ENCODE measurements at places on chromosomes 2 and 18.

DNA sequence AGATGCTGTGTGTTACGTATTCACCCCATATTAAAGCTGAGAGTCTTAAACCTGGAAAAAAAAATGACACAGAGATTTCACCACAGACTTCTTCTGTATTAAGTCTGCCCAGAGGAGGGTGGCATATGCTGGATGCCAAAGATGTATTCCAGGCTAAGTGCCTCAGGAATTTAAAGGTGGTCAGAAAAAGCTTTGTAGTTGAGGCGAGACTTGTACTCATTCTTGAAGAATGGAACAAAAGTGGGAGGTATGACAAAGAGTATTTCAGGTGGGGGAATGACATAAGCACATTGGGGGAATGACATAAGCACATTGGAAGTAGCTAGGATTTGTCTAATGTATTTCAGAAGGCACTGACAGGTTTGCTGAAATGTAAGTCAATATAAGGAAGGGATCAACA is 98.6 kb downstream of the BABAM2 start:
- no peak for DNase-seq

DNA sequence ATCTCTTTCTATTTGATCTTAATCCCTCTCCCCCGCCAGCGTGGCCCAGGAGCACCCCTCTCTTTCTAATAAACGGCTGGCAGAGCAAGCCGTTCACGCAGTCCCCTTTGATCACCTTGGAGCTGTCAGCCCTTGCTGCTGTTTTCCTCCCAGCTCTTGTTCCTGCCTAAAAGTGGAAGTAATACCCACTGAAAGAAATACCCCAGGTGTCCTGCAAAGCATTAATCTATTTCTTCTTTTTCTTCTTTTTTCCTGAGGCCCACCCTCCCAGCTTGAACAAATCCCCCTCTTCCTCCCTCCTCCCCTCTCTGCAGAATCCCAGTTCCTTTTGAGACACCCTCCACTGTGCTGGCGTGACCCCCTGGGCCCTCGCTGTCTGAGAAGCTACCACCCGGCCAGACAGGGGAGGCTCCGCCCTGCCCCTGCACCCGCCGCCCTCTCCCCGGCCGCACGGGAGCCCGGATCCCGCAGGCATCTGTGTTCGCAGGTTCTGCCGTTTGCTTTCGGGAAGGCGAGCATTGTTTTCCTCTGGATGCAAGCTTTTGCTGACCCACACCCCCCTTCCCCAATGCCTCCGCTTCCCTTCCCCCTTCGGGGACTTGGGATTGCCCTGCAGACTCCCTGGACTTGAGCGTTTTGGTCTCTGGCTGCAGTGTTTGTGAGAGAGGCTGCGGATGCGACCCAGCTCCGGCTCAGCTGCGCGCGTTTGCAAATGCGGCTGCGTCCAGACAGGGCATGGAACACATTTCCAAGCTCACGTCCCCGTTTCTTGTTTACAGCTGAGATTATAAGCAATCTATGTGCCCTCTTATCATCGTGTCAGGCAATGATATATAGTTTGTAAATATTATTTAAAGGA is 631.5 kb downstream of the NYAP2 start:
- DNase-seq = no peak

DNA sequence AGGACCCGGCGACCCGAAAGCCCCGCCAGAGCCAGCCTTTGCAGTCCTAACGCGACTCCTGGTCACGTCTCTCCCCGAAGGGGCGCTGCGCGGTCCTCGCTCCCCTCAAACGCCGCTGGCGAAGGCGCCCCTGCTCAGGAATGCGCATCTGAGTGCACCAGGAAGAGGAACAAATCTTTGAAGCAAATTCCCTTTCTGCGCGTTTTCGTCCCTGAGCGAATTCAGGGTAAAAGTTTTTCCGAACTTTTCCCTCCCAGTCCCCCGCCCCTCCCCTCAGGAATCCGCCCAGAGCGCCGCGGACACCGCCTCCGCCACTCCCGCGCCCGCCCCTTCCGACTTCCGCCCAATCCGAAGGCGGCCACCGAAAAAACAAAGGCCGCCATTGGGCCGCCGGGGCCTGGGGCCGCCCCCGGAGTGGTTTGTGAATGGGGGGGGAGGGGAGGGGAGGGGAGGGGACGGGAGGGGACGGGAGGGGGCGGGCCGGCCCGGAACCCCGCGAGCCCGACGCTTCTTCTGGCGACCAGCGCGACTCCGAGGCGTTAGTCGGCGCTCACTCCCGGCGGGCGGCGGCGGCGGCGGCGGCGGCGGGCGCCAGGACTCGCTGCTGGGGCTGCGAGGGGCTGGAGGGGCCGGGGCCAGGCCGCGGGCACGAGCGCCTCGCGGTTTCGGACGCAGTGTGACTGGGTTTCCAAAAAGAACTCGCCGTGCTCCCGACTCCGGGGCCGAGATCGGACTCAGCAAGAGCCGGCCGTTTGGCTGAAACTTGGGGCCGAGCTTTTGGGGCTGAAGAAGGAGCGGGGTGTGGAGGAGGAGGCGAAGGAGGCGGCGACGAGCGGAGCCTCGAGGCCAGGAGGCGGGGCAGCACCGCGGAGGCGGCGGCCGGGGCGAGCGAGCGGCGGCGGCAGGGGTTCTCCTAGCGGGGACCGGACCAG is at the start of gene FZD7:
Gene FZD7, plus strand, starts transcription at position 539 of the 932 bp plus-strand sequence. CDS start 793 bp downstream, outside the sequence.
- peak; percentile 68 for DNase-seq

GRCh38 chr2:212893216-212893615 is 258.2 kb downstream of the IKZF2 start:
- no peak for DNase-seq

- DNase-seq = no peak
Measured at GRCh38 chr2:232512602-232513001, 7.6 kb upstream of the PRSS56 start.

- DNase-seq = no peak
Measured at GRCh38 chr18:42525905-42526304, 570.9 kb downstream of the PIK3C3 start.

- no peak for DNase-seq
Measured at GRCh38 chr2:54497763-54498680, 41.9 kb downstream of the SPTBN1 start.

- no peak for DNase-seq
Measured at GRCh38 chr2:68371581-68371980, 6.5 kb downstream of the PLEK start.

DNA sequence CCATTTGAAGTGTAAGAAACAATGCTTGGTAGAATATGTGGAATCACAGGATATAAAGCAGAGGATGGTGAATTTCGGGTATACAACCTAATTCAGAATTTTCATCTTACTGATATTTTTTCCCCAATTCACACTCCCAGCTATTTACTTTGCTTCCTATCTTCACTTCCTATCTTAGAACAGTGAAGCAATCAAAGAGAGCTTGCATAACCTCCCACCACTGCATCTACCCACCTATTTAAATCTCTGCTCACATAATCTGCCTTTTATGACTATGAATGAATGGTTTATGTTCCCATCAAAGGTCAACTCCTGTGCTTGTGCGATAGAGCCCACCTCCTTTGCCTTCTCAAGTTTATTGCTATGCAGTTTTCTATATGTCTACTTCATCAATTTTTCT is 3.3 kb downstream of the RMDN2 start:
- DNase-seq = no peak

- DNase-seq = no peak
Measured at GRCh38 chr18:32803568-32803967, 30.7 kb upstream of the KLHL14 start.

DNA sequence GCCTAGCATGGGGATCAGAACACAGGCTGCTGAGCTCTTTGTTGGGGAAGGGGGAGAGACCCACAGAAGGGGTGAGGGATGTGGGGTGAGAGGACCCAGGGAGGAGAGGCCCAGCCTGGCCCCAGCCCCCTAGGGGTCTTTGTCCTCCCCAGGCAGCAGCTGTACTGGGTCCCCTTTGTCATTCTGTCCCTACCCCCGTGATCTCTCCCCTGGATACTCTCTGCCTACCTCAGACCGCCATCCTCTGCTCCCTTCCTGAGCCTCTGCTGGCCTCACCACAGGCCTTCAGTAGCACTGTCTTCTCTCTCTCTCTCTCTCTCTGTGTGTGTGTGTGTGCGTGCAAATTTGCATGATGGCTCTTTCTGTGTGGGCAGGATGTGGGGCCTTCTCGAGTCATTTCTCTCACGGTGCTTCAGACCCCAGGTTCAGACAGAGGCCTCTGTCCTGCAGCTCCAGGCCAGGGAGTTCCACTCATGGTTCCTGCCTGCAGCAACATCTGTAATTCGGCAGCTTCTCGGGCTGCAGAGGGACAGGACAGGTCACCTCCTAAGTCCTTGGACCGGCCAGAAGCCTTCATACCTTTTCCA is 1.4 kb downstream of the PSD4 start:
- no peak for DNase-seq

GRCh38 chr2:70570041-70570661 is 16.5 kb upstream of the TGFA start:
- no peak for DNase-seq

DNA sequence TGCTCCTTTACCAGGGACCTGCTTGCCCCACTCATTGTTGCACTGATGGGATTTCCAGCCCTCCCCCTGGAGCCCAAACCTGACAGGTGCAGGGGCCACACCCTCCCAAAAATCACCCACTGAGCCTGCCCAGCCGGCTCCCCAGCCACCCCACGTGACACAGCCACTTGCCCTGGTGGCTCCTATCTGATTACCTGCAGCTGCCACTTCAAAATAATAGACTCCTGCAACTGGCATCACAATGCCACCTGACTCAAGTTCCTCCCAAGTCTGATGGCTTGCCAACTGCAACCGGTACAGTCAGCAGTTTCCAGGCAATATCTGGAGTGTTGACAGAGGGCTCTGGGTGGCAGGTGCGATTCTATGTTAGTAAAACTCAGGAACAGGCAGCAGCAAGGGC is 66.2 kb downstream of the CRACDL start:
- no peak for DNase-seq

DNA sequence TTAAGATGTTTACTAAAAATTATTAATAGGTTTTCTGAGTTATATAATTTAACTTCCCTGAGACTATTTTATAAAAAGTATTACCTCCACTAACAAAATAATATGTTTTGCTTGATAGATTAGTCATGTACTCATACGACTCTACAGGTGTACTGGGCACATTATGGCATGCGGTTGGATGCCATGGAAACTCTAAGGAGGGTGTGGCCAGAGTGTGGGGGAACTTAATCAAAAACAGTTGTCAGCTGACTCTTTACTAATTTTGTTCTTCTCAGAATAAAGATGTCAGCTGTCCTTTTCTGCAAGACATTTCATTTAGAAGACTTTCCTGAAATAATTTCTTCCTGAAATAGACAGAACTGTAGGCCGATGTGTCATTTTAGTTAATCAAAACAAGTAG is 228.3 kb upstream of the SIX3 start:
- DNase-seq = no peak

DNA sequence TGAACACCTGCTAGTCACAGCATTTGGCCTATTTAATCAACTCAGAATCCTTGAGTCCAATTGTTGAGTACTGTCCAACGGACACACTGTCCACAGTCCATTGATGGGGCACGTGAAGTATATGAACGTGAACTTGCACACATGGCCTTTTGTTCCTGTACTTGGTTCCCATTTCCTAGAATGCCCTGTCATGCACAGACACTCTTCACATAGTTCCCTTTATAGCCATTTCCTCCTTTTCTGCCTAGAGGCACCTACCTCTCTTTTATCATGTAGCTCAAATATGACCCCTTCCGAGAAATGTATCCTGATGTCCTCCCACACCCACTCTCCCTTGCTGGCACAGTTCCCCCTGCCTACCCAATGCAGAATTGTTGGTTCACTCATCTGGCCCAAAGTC is 8.7 kb upstream of the CRYGA start:
- DNase-seq = no peak

DNA sequence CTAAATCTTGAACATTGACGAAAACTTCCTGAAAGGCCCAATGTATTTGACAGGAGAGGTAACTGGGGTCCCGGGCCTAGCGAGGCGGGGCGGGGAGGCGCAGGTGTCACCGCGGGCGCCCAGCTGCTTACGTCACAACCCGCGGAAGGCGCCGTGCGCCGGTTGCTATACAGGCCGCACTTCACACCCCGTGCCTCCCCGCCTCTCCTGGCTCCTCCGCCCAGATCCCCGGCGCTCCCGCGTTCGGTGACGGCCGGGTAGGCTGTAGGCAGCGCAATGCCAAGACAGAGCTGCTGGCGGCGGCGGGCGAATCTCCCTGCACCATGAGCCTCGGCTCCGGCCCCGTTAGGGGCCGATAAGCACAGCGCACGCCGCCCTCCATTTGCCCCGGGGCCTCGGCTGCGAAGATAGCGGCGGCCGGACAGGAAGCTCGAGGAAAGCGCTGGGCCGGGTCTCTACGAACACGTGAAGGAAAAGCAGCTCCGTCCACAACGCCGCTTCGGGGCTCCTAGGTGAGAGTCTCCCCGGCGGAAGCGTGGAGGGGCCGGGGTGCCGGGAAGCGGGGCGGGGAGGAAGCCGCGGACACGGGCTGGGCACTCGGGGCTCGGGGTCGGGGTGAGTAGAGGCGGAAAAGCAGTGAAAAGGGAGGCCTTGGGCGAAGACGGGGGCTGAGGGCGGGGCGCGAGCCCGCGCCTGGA is at the start of gene RNF138:
Gene RNF138, plus strand, starts transcription at position 151 of the 698 bp plus-strand sequence. CDS start 903 bp downstream, outside the sequence.
- DNase-seq = peak; percentile 63

DNA sequence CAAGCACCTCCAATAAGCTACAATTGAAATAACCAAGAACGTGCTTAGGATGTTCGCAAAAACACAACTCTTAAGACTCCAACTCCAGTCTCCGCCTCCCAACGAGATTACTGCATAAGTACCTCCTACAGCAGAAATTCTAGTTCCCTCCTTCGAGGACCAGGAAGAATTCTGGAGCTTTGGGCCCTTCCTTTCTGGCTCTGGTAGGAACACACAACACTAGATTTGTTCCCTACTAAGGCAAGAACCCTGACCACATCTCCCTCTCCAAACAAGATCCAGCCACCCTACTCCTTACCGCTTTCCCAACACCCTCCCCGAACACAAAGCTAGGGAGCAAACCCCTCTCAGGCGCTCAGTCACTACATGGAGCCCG is 721 bp downstream of the ADAM17 start:
- no peak for DNase-seq

DNA sequence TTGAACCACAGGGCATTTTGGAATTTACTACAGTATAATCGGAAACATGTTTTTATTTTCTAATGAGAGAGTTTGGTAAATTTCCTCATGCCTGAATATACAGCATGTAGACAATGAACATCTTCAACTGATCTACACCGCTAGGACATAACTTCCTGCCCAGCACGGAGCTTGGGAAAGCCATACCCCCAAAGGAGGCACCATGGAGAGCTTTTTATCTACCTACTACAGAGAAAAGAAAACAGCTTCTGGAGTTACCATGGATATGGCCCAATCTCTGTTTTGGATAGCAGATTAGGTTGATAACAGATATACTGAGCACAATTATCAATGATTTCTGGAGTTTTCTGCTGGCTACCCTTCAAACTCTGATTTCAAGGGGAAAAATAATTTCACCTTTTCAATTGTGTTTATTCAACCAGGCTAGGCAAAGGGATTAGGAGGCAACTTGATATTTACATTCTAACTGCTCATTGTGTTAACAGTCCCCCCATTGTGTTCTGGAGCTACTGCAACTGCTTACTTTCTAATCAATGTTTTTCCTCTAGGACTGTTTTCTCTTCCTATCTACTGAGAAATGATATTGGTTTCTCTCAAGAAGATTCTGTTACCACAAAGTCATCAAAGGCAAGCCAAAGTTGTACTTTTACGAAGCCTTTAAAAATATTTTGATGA is 123.0 kb upstream of the ARHGAP28 start:
- DNase-seq = no peak

GRCh38 chr2:230664128-230664527 is 48.5 kb upstream of the CAB39 start:
- DNase-seq = no peak
